ENCODE measurements at places on chromosomes 5 and 9.
A peak's percentile ranks its signal among the peaks of the same experiment; 100 is the strongest.

DNA sequence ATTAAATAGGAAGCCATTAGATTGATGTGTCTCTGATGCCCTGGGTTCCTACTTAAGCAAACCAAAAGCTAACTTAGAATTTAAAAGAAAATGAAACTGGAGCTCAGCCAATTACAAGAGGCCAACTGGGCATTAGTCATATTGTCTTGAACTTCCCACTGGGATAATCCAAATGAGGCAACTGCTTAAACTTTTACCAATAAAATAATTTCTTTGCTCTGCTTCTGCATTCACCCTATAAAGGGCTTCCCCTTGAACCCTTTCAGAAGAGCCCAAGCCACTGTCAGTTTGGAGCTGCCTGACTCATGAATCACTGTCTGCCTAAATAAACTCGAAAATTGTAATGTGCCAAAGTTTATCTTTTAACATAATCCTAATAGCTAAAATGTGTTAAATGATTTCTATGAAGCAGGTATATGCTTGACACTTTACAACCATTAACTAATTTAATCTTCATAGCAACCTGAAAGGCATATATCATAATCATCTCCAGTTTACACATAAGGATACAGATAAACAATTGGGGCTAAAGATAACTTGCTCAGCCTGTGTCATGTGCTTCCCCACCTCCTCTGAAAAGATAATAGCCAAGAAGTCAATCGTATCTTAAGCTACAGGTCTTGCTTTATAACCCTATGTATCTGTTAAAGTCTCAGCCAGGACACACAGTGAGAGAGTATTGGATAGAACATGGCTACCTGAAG lies 11.5 kb downstream of the GPR150 start:
- DNase-seq, result peak; percentile 82

DNA sequence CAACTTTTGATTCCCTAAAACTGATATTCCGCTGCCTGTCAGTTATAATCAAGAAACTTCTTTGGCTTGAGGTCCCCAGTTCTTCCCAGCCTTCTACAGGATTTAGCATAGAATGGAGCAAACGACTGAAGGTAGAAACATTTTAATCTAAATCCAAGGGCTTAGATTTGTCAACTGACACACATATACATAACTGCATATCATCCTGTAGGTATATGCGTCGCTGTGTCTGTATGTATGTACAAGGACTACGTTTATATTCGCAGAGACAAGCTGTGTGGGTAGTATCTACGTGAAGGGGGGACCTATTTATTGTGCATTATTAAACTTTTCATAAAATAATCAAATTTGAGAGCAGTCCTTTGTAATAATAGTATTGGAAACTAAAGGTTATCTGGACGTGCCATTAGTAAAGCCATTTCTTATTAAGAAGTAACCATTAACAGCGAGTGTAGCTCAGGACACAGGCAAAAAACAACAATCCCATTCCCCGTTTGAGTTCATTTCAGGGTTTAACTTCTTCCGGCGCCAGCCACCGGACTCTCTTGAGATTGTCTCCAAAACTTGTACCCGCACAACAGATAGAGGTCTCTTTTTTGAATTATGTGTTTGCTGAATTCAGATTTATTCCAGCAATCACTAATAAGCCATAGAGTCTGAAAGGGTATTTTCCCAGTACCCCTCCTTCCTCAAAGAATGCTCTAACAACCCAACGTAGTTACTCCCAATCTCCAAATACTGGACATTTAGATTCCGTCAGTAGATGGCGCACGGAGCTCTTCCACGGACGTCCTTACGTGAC lies 2.1 kb upstream of the MLLT3 start:
- DNase-seq, result peak; percentile 60

DNA sequence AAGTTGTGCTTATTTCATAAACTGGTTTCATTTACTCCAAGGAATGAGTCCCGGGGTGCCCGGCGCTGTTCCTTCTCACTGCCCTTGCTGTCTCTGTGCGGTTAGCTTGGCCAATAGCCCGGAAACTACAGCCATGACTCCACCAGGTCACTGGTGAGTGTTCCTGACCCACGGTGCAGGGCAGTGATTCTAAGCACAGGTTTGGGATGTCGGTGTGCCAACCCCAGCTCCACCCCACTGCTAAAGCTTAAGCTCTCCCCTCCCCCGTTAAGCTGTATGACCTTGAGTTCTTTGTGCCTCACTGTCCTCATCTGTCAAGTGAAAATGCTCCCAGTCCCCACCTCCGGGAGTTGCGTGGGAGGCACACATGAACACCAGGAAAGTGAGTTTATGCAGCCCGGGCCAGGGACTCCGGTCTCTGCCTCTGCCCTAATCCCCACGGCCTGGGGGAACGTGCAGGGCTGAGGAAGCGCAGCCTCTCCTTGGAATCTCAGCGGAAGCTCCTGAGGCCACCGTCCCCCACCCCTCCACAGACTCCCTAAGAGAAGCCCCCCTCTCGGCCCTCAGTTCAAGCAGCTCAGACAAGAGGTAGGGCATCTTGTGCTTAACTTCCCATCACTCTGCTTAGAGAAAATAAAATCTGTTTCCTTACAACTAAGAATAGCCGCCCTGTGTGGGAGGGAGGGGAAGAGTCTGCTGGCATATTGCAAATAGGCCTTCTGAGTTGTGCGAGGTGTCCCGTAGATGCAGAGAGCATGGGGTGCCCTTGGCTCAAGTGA lies 92.0 kb upstream of the RAI14 start:
- DNase-seq, result peak; percentile 86

DNA sequence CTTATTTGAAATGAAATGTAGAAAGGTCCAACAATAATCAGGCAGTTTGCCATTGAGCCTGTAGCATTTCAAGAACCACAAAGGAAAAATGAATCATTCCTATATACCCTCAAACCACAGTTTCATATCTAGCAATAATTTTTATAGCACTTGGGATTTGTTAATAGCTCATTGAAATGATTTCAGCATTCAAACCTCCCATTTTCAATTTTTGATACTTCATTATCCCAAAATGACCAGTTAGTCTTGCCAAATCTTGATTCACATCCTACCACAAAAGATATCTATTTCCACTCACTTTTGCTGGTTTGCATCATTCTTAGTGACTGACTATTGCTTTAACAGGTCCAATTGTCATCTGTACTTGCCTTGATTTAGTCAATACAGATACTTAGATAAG lies 790.1 kb downstream of the TLE1 start:
- DNase-seq, result peak; percentile 79

DNA sequence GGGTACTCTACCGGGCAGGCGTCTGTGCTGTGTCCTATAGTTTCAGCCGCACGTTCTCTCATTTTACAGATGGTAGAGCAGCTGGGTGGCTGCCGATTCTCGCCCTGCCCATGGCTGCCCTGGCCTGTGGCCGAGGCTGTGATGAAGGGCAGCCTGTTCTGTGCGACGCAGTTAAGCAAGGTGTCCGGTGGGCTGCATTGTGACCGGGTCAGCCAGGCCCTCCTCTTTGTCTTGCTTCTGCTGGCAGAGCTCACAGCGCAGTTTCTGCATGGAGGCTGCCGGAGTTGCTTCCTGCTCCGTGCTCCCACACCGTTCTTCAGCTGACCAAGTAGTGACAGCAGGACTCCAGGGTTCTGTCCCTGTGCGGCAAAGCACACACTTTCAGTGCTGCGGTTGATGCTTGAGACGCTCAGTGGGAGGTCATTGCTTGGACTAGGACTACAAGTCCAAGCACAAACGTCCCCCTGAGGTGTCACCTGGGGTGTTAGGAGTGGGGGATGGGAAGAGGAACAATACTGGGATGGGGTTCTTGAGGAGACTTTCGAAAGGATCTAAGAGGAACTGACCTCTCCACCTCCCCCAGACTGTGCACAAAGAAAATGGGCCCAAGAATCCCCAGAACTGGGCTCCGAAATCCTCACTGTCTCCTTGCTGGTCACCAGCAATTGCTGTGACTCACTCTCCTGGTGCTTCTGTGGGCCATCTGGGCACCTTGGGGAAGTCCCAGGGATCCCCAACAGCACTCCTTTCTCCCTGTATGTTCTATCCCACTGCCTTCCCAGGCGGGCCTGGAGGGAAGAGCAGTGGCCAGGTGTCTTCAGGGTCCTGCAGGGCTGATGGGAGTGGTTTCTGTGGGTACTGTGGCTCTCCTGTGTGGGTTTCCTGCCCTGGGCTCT lies 58.2 kb downstream of the GADD45G start:
- DNase-seq, result no peak
